ENCODE measurements at places on chromosomes 7 and 10.

GRCh38 chr10:122128357-122128756 is 139.4 kb downstream of the TACC2 start:
- no peak for DNase-seq

DNA sequence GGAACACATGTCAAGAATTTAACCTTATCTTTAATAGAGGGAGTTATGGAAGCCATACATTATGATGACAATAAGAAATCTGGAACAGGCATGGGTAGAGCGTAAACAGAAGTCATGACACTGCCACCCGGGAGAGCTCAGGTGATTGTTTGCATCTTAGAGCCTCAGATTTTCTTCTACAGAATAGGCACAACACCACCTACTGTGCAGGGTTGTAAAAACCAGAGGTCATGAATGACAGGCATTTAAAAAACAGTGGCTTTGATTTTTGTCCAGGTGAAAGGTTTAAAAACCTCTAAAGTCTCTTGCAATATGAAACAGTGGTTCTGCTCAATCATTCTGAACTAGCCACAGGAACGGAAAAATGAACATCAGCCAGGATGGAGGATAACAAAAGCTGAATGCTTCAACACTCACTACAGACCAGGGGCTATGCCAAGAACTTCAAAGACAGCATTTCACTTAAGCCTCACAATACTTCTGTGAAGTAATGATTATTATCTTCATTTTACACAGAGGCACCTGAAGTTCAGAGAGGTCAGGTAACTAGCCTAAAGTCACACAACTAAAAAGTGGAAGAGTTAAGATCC is 123.8 kb downstream of the SLC25A13 start:
- no peak for DNase-seq

DNA sequence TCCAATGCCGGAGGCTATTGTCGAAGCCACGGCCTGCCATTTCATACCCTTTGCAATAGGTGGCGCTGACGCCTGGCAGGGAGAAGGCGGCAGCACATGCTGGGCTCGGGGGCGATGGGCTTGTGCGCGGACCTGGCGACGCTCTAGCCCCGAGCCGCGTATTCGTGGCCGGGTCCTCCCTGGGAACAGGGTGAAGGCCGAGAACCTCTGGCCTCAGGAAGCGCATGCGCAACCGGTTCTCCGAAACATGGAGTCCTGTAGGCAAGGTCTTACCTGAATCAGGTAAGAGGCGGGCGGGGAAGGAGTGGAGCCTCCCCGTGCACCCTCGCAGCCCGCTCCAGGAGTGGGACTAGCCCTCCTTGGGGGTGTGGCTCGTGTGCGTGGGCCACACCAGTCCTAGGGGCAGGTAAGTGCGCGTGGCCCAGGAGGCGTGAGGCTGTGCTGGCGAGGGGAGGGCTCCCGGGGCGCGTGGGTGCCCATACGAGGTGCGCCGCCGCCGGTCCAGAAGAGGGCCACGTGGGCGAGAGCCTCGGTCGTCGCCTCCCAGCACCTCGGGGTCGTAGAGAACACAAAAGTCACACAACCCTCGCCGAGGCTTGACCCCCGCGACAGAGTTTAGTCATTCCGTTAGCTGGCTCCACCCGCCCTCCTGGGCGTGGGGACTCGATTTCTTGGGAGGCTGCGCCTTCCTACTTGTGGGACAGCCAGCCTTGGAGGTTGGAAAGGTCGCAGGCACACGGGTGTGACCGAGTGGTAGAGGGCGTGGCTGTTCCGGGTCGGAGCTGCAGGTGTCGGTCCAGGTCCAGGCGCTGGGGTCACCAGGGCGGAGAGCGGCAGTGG is 5.6 kb upstream of the MEST start:
- DNase-seq: peak; percentile 87

GRCh38 chr10:101695404-101695890 is 477 bp upstream of the FBXW4 start:
- peak; percentile 57 for DNase-seq

DNA sequence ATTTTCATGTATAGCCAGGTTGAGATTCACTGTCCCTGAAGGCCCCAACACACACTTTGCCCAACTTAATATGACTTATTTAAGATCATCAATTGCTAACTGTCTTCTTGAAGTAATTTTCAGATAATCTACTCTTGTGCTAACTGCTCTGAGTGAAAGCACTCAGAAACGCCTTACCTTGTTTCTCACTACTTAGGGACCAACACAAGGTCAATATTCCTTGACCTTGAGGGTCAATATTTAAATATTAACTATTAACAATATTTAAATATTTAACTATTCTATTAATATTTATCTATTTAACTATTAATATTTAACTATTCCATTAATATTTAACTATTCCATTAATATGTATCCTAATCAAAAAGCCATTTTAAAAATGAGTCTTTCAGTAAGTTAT is 26.0 kb upstream of the HNRNPH3 start:
- no peak for DNase-seq

DNA sequence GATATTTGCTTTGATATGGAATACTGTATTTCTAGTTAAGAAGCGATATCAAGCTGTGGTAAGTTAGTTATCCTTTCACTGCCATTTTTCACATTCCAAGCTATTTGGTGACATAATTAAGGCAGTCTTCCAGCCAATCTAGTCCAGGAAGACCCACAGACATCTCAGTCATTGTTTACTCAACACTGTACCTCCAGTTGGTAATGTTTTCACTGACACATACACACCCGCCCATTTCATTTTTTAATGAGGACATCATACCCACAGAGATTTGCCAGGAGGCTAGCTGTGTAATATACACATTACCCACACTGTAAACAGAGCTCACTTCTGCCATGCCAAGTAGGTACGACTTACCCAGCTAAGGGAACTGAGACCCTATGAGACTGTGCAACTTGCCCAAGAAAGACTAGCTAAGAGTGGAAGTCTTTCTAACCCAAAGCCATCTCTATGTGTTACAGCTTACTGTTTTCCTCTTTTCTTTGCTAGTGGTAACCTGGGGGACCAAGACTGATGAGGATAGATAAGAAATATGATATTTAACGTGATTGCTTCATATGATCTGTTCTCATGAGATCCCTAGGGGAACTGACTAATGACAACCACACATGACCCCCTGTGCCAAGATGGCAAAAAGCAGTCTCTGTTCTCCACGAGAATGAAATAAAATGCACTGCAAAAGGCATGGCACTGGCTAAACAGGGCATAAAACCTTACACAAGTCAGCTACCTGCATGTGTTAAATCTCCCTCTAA is 179.0 kb downstream of the DGKI start:
- DNase-seq: no peak

DNA sequence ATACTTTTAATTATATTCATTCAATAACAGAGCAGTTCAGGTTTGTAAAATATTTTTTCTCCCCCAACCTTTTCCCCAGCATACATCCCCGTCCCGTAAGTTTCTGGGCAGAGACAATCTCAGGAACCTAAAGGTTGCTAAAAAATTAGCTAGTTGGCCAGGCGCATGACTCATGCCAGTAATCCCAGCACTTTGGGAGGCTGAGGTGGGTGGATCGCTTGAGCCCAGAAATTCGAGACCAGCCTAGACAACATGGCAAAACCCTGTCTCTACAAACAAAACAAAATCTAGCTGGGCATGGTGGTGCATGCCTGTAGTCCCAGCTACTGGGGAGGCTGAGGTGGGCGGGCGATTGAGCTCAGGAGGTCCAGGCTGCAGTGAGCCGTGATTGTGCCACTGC is 40.2 kb downstream of the TCF7L2 start:
- no peak for DNase-seq

DNA sequence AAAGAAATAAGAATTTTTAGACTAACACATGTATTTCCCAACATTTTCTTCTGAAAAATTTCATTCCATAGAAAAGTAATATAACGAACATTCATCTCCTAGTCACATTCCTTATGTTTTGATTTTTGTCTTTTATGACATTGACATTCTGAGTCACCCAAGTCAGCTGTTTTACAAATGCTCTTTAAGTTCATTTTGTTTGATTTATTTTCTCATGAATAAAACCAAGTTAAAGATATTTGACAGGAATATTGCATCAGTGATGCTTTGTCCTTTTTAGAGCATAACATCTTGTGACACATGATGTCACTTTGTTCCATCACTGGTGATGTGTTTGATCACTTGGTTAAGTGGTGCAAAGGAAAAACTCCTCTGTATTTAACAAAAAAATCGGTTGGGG is 48.4 kb downstream of the HGF start:
- DNase-seq: no peak

GRCh38 chr7:94444813-94445212 is 50.1 kb downstream of the COL1A2 start:
- DNase-seq: no peak

DNA sequence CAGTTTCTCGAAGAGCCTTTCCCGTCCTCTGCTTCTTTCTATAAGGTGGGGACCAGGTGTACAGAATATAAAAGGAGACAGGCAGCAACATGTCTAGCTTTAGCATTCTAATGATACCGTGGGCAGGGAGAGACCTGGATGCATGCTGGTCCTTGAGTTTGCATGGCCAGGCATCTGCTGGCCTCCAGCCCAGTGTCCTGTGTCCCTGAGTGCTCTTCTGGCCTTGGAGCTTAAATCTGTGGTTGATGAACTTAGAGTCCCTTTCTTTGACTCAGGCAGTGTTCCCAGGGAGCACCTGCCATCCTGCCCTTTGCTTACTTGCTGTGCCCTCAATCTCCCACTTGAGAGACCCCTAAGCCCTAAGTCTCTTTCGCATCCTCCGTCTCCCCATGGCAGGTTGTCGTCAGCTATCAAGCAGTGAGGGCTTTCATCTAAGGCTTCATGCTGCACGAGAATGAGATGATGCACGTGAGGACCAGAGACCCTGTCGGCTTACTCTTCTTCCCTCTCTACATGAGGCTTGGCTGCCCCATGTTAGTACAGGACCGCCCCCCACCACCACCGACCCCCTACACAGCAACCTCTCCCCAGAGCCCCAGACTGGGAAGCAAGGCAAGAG is 313.4 kb upstream of the C7orf33 start:
- DNase-seq: no peak

DNA sequence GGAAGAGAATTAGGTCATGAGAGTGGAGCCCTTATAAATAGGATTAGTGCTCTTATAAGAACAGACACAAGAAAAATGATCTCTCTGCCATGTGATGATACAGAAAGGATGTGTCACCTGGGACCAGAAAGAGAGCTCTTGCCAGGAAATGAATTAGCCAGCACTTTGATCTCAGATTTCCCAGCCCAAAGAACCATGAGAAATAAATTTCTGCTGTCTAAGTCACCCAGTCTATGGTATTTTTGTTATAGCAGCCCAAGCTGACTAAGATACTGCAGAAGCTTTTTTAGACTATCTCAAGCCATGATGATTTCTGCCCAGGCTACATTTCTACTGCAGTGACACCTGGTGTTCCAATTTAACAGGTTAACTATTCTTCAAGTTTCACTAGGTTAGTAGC is 84.8 kb downstream of the RSU1 start:
- DNase-seq: no peak

GRCh38 chr7:50085344-50085743 is 7.7 kb downstream of the ZPBP start:
- DNase-seq: no peak

GRCh38 chr7:120989257-120990220 is 1.0 kb downstream of the CPED1 start:
- no peak for DNase-seq

- no peak for DNase-seq
These were observed 401.9 kb downstream of the PARD3 start for GRCh38 chr10:34413214-34413613.

DNA sequence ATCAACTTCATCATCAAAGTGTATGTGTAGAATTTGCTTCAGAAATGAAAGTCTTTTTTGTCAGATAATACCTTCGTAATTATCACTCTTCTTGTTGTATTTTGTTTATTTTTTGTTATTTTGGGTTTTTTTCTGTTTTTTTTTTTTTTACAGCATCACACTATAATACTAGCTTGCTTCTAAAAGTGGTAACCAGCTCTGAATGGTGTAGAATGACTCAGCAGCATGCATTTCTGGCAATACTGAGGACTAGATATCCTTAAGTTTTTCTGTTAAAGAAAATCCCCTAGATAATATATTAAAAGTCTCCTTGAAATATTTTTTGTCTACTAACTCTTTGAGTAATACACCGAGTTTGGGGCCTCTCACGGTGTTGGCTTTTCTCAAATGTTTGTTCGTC is 109.1 kb downstream of the LMBR1 start:
- DNase-seq: no peak

- DNase-seq: no peak
These were observed 65.2 kb upstream of the OGDHL start for GRCh38 chr10:49827297-49827696.

- peak; percentile 75 for DNase-seq
These were observed 6.7 kb downstream of the BHLHA15 start for GRCh38 chr7:98217623-98218582.

GRCh38 chr10:5500162-5500670 is 846 bp upstream of the CALML5 start:
- DNase-seq: no peak

DNA sequence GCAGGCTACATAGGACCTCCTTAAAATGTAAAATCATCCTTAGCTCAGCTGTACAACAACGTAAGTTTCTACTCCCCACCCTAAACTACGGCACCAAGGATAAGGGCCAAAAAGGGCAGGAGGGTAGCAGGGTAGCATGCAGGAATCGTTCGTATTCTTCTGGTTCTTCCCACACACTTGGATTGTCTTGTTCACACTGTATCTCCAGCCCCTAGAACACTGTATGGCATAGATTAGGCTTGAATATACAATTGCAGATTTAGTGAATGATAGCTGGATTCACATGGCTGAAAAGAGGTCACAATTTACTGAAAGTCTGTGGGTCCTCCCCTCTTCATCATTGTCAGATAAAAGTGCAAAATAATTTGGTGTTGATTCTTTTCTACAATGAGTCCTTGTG is 28.2 kb upstream of the PRKAR2B start:
- DNase-seq: peak; percentile 71

- no peak for DNase-seq
These were observed 8.5 kb upstream of the AKR1D1 start for GRCh38 chr7:138067774-138068173.

DNA sequence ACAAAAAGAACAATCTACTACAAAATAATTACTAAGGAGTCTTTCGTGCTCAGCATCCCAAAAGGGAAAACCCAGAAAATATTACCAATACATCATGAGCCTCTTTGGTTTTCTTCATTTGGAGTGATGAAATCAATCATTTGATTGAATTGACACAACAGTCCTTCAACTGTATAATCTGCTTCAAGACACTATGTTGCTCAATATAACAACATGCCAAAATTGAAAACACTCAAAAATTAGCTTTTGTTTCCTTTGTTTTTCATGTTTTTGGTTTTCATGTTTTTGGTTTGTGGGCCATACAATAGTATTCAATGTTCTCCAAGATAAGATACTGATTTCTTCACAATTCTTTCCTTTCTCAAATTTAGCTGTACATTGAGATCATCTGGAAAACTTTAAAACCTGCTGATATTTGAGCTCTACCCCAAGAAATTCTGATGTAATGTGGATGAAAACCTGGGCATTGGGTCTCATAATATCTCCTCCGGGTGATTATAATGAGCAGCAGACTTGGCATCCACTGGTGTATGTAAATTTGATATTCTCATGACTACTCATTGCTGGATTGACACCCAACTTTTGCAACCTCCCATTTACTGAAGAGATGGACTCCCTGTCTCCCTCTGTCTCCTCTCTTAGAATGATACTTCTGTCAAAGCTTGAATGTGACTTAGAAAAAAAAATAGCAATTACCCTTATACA is 4.6 kb downstream of the SOSTDC1 start:
- no peak for DNase-seq
